ENCODE measurements at places on chromosomes 6 and 20.

DNA sequence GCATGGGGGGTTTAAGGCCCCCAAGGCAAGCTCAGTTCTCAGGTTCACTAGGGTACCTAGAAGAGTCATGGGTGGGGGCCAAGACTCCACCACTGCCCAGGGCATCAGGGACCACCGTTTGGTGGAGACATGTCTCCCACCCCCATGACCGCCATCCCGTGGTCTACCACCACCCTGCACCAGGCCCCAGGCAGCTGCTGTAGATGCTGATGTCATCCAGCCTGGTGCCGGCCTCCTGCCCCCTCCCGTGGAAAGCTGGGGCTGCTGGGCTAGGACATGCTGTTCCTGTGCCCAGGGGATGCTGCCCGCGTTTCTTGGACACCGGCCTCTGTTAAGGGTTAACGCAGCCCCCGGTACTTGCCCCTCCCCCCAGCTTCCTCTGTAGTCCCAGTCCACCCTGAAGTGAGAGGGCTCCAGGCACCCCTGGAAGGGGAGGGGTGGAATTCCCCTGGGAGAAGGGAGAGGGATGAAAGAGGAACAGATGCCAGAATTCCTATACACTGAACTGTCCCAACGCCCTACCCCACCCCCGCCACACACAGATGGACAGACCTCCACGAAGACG, 587 bp downstream of the IP6K3 start:
- no peak for DNase-seq

- DNase-seq, result peak; percentile 99
Measured at GRCh38 chr6:111591370-111591900, 14.2 kb downstream of the TRAF3IP2 start.

GRCh38 chr6:90368601-90369000, 72.0 kb upstream of the BACH2 start:
- DNase-seq, result no peak

DNA sequence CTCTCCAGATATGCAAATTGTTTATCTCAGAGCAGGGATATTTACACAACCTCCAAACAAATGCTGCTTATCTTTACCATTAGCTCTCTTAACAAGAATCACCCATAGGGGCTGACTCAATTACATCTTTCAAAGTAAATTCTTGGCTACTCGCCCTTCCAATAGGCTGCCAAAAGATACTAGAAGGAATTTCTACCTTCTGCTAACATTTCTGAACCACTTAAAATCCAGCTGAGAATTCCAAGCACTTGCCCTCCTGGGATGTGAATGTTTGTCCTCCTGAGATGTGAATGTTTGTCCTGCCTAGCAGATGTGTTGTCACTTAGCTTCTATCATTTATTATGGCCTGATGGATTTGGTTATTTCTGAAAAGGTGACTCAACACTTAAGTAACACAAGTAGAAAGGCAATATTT, 388.0 kb downstream of the GJA1 start:
- no peak for DNase-seq

- DNase-seq, result no peak
Measured at GRCh38 chr6:125316621-125317020, 14.9 kb upstream of the HDDC2 start.

DNA sequence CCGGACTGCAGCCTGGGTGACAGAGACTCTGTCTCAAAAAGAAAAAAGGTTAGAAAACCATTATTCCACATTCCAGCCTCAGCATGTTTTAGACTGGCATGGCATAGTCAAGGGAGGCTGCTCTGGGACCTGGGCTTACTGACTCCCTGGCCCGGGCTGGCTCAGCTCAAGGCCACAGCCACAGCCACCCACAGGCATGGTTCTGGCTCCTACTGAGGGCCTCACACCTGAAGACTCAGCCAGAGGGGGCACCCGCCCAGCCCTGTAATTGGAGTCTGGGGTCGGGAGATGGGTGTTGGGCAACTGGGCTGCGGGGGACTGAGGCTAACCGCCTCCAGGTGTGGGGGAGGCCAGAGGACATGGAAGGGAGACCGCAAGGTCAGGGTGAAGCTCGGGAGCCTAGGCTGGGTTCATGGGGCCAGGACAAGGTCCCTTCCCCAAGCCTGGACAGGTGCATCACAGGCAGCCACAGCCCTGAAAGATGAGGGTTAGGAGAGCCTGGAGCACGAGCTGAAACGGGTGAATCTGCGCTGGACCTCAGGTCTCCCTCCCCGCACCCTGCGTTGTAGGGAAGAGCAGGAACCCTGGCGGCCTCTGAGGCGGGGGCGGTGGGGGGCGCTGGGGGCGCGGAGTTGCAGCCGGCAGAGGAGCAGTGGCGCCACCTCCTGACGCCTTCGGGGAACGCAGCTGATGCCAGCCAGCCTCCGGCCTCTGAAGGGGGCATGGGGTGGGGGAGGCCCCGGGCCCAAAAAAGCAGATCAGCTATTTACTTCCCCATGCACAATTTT, 67.7 kb upstream of the SRSF6 start:
- no peak for DNase-seq

GRCh38 chr6:166476061-166476591, 93.4 kb upstream of the MPC1 start:
- no peak for DNase-seq

DNA sequence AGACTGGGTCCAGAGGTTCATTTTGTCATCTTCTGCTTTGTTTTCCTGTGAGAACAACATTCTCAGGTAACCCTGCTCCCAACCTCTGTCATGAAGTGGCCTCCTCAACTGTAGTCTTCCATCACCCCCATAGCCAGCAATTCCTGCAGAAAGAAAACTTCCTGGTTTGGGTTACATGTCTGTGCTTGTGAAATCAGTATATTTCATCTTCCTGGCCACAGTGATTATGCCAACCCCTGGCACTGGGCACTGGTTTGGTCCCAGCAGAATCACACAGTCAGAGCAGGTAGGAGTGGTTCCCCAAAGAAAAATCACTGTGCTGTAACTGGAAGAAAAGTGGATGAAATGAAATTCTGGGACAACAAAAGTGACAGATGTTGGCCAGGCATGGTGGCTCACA, 52.5 kb downstream of the CRYBG1 start:
- no peak for DNase-seq
